Activated T-helper 1 cell treated with anti-CD3 and anti-CD28 coated beads, Interleukin-12 subunit alpha, Interleukin-12 subunit beta, Interleukin-2, Interleukin-4 antibody, amounts not matched to agents 30 ng/mL and 10 ng/mL and 1 ng/mL, durations not matched to agents 14 hours and 24 hours and 36 hours (primary cell): ENCODE measurements at places on chromosomes 5 and 9. TPM values are rescaled to one million over a fixed set of nuclear protein-coding genes. Genes with fewer than 3 reads are reported as not detected.

The COL15A1 gene
- total RNA-seq: 0.02 and 0.05 TPM in 2 replicates

The ARL15 gene
- 7.6 and 10.4 TPM in 2 replicates for total RNA-seq

The CARD6 gene
- total RNA-seq: 2.1 and 2.3 TPM in 2 replicates

The ACTBL2 gene
- total RNA-seq: not detected in 2 replicates

The ANP32B gene
- total RNA-seq: 305 and 313 TPM in 2 replicates

The MEIKIN gene
- not detected in 2 replicates for total RNA-seq

The IL5 gene
- 1.5 and 2.2 TPM in 2 replicates for total RNA-seq

The SPATA9 gene
- total RNA-seq: not detected in 2 replicates

The MBLAC2 gene
- 5.0 and 5.7 TPM in 2 replicates for total RNA-seq

The NPR3 gene
- not detected in 2 replicates for total RNA-seq

DNA sequence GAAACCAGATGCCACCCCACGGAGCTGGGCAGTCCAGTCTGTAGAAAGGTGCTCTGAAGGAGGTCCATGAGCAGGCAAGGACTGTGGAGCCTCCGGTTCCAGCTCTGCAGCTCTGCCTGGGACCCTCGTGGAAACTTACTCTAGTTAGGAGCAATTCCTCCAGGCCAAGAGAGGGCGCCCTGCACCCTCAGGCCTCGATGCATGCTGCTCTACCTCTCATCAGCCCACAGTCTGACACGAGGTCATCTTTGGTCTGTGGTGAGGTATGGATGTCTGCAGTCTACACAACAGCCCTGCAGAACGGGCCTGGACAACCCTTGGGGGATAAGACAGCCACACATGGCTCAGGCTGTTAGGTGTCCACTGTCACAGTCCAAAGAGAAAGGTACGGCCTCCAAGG is 50.6 kb upstream of the UBTD2 start:
- no peak for DNase-seq

- DNase-seq: no peak
These were observed 109.7 kb downstream of the MLLT3 start for GRCh38 chr9:20512636-20513035.

- no peak for DNase-seq
These were observed 246.1 kb downstream of the MARCHF11 start for GRCh38 chr5:15933259-15934207.

DNA sequence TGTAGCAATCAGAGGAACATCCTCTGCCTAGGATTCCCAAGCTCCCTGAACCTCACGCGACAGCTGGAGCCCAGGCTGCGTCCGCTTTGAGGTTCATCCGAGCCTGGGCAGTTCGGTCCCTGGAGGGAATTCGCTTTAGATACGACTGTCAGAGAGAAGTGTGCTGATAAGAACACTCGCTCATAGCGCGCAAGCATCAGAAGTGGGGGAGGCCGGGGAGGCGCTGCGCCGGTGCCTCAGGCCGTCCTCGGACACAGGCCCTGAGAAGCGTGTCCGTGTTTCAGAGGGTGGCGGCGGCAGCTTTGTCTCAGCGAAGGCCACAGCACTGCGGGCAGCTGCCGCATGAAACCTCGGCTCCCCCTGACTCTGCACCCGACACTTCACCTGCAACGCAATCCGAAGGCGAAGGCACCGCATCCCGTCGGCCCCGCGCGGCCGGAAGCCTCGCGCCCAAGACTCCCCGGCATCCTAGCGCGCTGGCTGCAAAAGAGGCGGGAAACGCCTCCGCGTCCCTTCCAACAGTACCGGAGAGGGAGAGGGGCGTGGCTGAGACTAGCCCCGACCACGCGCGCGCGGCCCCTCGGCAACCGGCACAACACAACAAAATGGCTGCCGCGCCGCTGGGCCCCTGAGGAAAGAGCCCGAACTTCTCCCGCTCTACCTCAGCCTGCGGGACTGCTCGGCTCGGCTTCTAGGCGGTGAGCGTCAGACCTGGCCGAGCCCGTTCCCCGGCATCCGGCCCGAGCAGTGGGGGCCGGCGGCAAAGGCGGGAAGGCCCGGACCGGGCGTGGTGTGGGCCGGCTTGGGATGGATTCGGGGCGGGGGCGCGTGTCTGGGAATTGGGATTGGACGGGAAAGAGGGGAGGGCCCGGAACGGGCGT is at the start of gene CNTRL:
Gene CNTRL (plus strand): TSS at position 586 of the 881 bp plus-strand sequence. CDS start 13,372 bp downstream, outside the sequence.
- DNase-seq: peak; percentile 90

- DNase-seq: no peak
These were observed 98.5 kb upstream of the IL7R start for GRCh38 chr5:35758151-35758724.

DNA sequence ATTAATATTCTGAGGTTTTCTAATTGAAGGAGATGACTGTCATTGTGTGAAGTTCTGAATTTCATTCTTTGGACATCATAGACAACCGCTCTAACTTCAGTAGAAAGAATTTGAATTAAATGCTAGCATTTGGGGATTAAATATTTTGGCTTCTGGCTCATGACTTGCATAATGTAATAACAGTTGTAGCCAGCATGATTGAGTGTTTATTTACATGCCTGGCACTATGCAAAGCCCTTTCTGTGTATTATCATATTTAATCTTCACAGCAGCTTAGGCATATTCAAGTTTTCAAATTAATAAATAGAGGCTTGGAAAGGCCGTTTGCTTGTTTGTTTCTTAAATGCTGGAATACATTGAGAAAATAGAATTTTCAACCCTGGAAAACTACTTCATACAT is 19.6 kb upstream of the HTR1A start:
- DNase-seq: no peak

DNA sequence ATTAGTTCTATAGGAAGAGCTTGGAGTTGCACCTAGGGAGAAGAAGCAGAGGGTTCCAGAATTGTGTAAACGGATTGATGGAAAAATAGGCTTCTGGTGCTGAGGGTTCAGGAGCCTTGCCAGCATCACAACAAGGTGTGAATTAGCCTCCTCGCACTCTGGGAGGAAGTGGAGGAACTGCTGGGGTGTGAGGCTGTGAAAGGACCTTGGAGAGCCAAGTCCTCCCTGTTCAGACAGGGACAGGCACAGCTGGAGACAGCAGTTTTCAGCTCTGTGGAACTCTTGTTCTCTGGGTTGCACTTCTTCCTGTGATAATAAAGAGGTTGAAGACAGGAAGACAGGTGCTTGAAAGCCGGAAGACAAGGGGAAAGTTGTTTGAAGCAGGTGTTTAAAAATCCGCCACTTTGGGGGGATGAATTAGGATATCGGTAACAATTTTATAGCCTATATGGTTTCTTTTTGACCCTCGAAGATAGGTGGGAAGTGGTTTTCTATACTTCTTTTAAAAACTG is 22.6 kb downstream of the DAPK1 start:
- no peak for DNase-seq

DNA sequence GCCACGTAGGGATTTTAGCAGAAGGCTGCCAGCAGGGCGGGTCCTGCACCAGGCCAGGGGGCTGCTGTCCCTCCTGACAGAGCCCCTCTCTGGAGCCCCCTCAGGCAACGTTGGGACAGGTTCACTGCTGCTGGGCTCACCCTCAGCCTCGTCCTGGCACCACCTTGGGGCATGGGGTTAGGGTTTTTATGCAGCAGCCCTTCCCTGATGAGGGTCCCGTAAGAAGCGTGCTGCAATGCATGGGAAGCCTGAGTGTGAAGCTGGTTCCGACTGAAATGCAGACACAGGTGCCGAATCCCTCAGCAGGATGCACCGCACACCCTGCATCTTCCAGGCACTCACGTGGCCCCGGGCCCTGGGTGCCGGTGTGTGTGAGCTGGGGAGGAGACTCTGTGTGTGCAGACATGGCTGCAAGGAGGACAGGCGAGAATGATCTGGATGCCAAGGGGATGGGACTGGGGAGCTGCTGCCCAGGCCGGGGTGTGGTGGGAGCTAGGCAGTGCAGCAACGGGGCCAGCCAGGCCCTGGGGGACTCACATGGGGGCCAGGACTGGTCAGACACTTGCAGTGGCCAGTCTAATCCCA is 27.1 kb downstream of the ZDHHC11B start:
- DNase-seq: no peak

GRCh38 chr9:133876144-133876543 is 116.0 kb downstream of the VAV2 start:
- no peak for DNase-seq

GRCh38 chr5:172115541-172115982 is 72.5 kb downstream of the STK10 start:
- DNase-seq: no peak

DNA sequence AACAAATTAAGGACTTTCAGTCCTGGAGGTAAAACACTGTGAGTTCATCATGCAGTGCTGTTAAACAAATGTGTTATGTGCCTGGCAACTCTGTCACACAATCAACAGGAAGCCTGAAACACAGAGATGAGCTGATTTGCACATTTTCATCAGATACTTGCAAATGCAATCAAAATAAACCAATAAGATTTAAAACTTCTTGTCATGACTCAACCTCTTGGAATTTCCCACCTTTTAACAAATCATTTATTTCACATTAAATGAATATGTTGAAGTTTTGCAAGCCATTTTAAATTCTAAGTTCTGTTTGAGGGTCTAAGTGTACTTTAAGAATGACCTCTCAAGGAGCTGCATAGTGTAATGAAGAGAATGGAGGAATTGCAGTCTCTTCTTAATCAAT is 64.4 kb downstream of the ANXA1 start:
- no peak for DNase-seq

DNA sequence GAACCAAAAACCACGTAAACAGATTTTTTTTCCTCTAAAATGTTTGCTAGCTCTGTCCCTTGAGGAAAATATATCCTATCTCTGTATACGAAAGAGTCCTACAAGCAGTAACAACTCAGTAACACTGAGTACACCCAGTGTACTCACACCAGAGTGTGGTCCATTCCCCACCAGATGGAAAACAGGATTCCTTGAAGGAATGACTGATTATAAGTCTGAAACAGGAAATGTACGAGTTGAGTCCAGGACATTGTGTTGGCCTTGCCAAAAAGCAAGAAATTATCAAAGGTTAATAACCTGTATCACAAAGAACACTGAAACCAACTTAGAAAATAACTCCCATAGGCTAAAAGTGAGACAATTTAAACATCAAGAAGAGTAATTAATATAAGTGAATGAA is 20.4 kb downstream of the GOLPH3 start:
- no peak for DNase-seq

- no peak for DNase-seq
These were observed 6.2 kb downstream of the NKD2 start for GRCh38 chr5:1014781-1015221.

DNA sequence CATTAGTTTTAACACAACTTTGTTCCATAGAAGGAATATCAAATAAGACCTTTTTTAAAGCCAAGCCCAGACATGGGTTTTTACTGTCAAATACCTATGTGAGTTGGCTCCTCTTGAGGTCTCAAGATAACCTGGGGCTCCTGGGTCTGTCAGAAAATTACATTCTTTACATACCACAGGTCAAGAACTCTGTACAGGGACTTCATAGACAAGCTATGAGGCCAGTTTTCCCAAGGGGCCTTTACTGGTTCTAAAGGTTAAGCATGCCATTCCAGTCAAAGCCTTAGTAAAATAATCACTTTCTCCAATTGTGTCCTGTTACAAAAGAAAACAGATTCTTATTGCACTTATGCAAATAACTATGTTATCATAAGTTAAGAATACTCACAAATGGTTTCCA is 15.5 kb upstream of the SMC2 start:
- no peak for DNase-seq
